ENCODE measurements at places on chromosomes 5 and 9. TPM values are rescaled to one million over a fixed set of nuclear protein-coding genes. Genes with fewer than 3 reads are reported as not detected.

DNA sequence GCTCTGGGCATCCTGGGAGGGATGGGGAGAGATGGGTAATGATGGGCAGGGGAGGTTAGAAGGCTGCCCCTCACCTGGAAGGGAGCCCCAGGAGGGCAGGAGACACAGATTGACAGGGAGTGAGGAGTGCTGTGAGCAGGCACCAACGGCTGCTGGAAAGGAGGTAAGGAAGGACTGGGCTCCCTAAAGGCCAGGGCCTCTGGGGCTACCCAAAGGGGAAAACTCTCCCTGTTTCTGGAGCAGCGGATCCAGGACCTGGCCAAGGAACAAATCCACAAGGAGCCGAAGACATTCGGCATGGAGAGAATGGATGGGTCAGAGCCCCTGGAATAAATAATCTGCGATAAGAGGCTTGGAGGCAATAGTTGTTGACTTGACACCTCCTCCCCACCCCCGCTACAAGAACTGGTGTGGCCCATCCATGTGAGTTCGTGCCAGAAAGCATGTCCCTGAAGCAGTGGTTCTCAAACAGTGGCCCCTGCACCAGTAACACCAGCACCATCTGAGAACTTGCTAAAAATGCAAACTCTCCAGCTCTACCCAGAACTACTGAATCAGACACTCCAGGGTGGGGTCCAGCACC, 208.3 kb downstream of the GABBR2 start:
- DNase-seq: no peak

DNA sequence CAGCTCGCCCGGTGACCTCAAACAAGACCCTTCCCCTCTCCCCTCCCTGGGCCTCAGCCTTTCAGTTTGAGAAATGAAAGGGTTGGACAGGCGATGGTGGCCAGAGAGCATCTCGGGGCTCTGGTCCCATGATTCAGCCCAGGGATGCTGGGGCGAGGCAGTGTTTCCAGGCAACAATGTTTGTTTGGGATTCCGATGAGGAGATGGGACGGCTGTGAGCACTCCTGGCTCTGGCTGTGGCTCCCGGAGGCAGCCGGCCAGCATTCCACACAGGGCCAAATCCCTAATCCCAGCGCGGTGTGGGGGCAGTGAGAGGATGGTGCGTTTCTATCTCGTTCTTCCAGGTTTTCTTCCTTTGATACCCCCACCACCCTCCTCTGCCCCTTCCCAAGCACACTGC, 66.0 kb downstream of the HMCN2 start:
- peak; percentile 80 for DNase-seq

DNA sequence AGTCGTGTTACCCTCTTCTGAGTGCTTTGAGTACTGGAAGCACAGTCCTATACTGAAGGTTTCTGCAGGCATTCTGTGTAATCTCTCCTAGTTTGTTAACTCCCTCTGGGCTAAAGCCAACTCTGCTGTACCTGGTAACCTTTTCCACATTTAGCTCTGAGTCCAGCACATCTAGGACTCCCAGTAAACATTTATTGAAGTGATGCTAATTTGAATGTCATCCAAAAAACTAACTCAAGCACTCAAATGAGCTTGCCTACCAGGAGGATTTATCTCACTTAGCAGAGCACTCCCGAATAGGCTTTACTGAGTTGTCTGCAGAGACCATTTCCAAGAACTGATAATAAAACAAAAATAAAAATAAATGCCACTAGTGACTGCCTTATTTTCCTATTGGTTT, 79.5 kb upstream of the NFIB start:
- no peak for DNase-seq

SLC46A2 gene
- total RNA-seq: not detected

DNA sequence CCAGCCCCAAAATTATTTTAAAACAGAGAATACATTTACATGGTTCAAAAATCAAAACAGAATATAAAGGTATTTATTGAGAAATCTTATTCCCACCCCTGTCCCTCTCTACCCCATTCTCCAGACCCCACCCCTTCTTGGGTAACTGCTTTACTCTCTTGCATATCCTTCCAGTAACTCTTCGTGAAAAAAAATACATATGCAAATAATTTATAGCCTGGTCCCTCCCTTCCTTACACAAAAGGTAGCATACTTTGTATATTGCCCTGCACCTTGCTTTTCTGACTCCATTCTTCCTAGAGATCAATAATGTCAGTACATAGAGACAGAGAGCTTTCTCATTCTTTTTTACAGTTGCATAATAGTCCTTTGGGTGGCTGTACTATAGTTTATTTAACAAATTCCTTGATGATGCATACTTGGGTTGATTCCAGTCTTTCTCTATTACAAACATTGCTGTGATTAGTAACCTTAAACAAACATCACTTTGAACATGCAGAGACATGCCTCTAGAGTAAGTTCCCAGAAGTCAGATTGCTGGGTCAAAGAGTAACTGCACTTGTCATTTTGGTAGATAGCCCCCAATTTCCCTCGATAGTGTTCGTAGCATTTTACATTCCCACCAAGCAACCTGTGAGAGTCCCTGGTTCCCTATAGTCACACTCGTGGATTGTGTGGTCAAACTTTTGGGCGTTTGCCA, 47.9 kb downstream of the STOM start:
- no peak for DNase-seq

- DNase-seq: no peak
Observed at GRCh38 chr9:72888943-72889342, 63.9 kb downstream of the ALDH1A1 start.

DNA sequence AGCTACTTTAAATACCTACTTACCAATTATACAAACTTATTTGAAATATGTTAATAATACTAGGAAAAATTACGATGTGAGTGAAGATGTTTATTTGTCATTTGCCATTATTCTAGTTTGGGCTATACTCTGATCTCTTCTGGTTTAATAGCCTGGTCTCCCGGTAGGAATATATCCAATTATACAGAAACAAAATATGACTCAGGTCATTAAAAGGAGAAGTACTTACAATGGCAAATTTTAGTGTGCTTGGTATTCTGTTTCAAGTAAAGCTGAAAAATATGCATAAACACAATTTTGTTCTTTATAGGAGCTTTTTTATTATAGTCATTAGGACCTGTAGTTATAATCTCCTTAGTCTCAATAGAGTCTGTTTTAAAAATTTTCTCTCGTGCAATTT, 176.8 kb downstream of the SLCO4C1 start:
- DNase-seq: no peak

- DNase-seq: no peak
Observed at GRCh38 chr5:112737070-112737462, 619 bp upstream of the APC start.

DNAH5 gene
- total RNA-seq: 0.14 TPM

Data from left ventricle myocardium inferior (tissue), 1 donor.